ENCODE measurements at places on chromosomes 12 and 14.

- no peak for DNase-seq
These were observed 17.4 kb downstream of the FOXN4 start for GRCh38 chr12:109291521-109292341.

- no peak for DNase-seq
These were observed 31.7 kb downstream of the RTRAF start for GRCh38 chr14:52020866-52021717.

DNA sequence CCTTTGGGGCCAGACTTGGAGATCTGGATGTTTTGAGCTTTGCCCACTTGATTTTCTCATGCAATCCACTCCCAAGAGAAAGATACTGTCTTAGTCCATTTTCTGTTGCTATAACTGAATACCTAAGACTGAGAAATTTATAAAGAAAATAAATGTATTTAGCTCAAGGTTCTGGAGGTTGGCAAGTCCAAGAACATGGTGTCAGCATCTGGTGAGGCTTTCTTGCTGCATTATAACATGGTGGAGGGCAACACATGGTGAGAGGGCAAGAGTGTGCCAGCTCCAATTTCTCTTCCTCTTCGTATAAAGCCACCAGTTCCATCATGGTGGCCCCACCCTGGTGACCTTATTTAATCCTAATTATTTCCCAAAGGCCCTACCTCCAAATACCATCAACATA is 39.6 kb upstream of the NFKBIA start:
- no peak for DNase-seq

- DNase-seq: no peak
These were observed 17.8 kb upstream of the MLEC start for GRCh38 chr12:120668868-120669840.

GRCh38 chr12:68784015-68784414 is 24.0 kb upstream of the MDM2 start:
- DNase-seq: no peak

- DNase-seq: no peak
These were observed 27.9 kb downstream of the SYNE3 start for GRCh38 chr14:95488376-95489213.

DNA sequence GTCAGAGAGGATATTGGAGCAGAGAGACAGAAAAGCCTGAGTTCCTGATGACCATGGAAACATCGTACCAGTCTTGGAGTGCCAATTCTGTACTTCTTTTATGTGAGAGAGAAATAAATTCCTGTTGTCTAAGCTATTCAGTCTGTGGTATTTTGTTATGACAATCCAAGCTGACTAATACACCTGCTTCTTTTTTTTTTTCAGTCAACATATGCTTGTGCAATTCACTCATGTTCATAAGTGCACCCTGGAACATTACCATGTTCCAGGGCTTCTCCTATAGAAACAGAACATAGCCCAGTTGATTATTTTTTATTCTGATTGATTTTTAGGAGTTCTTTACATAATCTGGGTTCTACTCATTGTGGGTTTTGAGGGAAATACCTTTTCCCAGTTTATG is 1.7 kb upstream of the CHPT1 start:
- no peak for DNase-seq

GRCh38 chr12:50574601-50575348 is 70.0 kb downstream of the DIP2B start:
- DNase-seq: no peak

DNA sequence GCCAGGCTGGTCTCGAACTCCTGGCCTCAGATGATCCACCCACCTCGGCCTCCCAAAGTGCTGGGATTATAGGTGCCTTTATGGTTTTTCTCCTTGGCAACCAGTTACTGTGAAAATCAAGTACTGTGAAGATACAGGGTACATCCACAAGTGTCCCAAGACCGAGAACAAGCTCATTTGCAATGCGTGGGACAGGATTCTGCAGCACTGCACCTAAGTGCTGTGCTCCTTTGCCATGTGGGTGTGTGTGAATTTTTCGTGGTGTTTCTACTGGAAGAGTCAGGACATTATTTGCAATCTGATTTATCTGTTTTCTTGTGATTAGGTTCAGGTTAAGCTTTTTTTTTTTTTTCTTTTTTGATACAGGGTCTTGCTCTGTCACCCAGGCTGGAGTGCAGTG is 7.1 kb upstream of the C14orf93 start:
- DNase-seq: no peak

- peak; percentile 77 for DNase-seq
These were observed 2.5 kb downstream of the SLC38A1 start for GRCh38 chr12:46266382-46266791.

DNA sequence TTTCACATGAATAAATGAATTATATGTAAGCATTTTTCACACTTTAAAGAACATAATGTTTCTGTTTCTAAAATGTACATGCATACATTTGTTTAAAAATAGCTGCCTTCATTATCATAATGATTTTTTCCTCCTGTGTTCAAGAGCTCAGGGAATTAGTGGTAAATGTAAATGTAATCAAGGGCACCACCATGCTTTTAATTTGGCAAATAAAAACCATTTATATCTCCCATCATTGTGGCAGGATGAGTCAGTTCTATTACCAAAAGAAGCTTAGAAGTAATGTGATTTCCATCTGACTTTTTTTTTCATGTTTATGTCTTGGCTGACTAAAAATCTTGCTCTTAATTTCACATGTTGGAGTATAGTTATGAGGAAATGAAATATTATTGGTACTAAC is 176.1 kb downstream of the GXYLT1 start:
- no peak for DNase-seq

DNA sequence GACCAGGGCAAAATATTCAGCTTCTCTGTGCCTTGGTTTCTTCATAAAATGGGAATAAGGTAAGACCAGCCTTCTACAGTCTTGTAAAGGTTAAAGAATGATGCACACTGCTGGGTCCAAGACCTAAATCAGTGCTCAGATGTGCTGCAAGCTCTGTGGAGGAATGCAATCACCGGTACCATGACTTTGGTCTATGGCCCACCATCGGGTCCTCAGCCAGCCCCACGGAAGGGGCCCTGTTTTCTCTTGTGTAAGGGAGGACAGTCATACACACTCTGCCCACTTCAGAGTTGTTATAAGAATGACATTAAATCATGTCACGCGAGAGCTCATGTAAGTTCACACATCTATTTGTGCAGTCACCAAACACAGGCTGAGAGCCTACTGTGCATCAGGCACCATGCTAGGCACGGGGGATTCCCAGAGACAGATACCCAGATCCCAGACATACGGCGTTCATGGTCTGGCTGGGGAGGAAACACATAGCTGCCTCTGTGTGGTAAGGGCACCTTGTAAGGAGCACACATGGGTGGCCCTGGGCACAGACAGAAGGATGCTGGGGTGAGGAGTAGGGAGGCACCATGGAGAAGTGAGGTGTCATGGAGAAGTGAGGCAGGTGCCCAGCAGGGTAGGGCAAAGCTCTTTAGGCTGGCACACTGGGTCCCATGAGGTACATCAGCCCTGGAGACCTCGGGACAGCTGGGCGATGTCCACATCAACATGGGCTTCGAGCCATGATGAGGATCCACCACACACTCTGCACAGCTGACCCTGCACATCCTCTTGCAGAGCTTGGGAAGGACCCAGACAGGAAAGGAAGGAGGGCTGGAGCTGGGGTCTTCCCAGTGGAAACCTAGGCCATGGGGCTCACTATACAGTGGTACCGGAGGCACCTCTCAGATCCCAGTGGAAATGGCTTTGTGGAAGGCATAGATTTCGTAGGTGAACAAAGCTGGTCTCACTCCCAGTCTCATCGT is 190.4 kb upstream of the DIO3 start:
- DNase-seq: peak; percentile 35

DNA sequence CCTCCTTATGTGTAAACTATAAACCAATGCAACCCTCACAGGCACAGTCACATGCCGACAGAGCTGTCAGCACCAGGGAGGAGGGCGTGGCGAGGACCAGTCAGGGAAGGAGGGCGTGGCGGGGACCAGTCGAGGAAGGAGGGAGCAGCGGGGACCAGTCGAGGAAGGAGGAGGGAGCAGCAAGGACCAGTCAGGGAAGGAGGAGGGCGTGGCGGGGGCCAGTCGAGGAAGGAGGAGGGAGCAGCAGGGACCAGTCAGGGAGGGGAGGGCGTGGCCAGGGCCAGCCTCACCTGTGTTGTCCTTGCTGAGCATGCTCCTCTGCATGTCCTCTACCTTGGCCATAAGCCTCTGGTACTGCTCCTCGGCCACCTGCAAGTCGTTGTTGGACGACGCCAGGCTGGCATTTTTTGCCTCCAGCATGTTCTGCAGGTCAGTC is 24.2 kb downstream of the GOLGA3 start:
- DNase-seq: no peak

- no peak for DNase-seq
These were observed 32.1 kb downstream of the PPFIBP1 start for GRCh38 chr12:27555925-27556778.

GRCh38 chr14:104229534-104230055 is 91.2 kb downstream of the KIF26A start:
- no peak for DNase-seq

DNA sequence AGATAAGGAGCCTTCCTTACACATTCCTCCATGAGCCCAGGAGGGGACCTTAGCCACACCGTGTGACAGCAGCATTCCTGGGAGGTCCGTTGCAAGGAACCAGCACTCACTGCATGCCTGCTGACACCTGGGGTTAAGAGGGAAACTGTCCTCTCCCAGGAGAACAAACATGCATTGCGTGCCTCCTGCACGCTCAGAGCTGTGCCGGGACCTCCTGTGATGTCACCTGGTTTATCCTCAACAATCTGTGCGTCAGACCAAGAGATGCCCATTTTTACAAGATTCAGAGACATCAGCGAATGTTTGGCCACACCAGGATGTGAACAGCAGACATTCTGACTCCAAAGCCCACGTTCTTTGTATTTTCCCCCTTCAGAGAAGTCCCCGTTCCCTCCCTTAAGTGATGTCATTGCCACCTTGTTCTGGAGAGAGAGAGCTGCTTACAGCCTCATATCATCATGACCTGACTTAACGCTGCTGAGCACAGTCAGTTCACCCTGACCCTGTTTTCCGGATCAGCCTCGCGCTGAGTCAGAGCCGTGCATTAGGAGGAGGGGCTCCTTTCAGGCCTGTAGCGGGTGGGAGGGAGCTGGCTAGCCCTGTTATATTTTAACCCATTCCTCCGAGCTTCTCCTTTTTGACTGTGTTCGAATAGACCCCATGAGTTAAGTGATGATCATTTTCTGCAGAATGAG is 36.2 kb downstream of the TMEM120B start:
- peak; percentile 61 for DNase-seq

DNA sequence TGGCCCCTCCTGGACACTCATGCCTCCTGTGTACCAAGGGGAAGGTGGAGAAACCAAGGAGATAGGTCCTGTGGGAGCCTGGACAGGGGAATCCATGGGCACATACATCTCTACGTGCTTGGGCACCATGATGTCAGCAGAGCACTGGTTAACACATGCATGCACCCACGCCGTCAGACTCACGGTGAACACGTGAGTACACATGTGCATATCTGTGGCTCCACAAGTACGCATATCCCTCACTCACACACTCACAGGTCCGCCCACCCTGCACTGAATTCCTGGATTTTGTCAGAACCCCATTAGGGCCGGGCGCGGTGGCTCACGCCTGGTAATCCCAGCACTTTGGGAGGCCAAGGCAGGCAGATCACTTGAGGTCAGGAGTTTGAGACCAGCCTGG is 29.1 kb upstream of the COX6A1 start:
- DNase-seq: no peak

DNA sequence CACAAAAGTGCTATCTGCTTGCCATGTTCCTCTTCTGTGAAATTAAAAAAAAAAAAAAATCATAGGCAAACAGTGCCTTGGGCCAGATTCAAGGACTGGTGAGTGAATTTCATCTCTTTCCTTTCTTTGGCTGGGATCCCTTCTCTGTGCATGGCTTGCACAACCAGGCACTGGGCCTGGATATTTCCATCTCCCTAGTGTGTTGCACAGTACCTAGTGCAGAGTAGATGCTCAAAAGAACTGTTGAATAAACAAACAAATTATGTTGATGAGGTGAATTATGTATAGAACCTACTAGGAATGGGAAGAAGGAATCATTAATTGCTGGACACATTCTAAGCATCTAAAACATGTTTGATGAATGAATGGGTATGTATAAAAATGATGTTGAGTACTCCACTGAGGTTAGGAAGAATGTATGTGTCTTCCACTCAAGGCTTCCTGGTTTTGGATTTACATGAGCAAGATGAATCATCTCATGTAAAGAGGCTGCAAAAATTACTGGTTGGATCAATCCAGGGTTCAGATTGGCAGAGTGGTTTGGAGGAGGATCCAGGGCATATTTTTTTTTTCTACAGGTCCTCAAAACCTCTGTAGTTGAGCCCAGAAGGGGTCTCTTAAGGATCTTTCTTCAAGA is 93.2 kb downstream of the EMP1 start:
- DNase-seq: no peak

GRCh38 chr14:50714450-50715073 is 46.5 kb upstream of the SAV1 start:
- DNase-seq: peak; percentile 65

- peak; percentile 50 for DNase-seq
These were observed 321.0 kb downstream of the TMEM121 start for GRCh38 chr14:105847400-105847799.

DNA sequence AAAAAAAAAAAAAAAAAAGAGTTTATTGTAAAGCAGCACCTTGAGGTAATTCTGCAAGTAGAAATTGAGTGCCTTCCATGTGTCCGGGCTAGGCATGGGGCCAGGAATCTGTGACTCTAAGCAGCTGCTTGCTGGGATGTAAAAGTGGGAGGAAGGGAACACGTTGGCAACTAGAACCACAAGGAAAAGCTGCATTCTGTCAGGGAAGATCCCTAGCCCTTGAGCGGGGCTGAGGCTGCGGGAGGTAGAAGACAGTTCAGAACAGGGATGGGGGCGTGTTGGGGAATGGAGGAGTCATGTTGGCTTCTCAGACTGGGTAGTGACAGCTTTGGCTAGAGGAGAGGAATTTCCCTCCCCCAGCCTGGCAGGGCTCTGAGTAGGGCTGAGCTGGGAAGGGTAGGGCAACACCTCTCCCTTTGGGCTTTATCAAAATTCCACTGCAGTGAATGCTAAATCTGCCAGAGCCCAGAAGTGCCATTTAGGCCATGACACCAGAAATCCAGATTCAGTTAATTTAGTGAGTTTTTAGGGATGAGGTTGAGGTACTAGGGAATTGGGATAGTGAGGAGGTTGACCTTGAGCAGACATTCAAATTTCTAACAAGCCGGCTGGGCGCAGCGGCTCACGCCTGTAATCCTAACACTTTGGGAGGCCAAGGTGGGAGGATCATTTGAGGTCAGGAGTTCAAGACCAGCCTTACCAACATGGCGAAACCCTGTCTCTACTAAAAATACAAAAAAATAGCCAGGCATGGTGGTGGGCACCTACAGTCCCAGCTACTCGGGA is 3.4 kb upstream of the TRAFD1 start:
- no peak for DNase-seq

GRCh38 chr14:89589400-89590118 is 172.5 kb upstream of the FOXN3 start:
- no peak for DNase-seq

Measured in activated CD4-positive, alpha-beta T cell treated with anti-CD3 and anti-CD28 coated beads, Interleukin-2, amount 10 ng/mL, durations not matched to agents 24 days and 14 days (primary cell).